SK-N-DZ (cell line): ENCODE measurements at places on chromosomes 12 and 14.

DNA sequence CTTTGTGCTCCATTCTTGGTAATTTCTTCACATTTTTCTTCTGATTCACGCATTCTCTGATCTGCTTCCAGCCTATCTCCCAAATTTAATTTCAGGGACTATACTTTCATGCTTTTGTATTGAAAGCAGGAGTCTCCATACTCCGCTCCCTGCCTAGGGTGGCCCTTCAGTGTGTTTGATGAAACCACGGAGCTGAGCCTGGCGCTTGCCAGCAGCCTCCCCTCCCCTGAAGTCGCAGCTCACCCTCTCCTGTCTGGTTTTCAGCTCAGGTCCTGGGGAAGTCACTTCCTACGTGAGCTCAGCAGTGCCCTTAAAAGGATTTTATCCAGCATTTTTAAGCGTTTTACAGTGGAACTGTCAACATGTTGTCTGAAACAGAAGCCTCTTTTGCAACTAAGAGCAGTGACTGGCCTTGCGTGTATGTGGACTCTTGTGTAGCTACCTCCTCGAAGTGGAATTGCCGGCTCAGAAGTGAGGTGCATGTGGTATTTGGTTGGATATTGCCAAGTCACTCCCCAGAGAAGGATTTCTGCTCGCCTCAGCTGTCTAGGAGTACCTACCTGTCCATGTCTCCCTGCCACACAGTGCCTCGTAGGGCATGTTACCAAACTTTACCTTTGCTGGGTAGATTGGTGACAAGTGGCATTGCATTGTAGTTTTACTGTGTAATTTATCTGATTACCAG is 78.5 kb downstream of the TESC start:
- DNase-seq, result no peak

- DNase-seq, result no peak
These were observed 6.0 kb upstream of the SOS2 start for GRCh38 chr14:50237427-50237826.

GRCh38 chr12:55996715-55997534 is at the start of gene SUOX:
Gene SUOX, plus strand, starts transcription at chr12:55997276. Its CDS starts 4,946 bp downstream, at chr12:56002222.
- peak; percentile 96 for DNase-seq

DNA sequence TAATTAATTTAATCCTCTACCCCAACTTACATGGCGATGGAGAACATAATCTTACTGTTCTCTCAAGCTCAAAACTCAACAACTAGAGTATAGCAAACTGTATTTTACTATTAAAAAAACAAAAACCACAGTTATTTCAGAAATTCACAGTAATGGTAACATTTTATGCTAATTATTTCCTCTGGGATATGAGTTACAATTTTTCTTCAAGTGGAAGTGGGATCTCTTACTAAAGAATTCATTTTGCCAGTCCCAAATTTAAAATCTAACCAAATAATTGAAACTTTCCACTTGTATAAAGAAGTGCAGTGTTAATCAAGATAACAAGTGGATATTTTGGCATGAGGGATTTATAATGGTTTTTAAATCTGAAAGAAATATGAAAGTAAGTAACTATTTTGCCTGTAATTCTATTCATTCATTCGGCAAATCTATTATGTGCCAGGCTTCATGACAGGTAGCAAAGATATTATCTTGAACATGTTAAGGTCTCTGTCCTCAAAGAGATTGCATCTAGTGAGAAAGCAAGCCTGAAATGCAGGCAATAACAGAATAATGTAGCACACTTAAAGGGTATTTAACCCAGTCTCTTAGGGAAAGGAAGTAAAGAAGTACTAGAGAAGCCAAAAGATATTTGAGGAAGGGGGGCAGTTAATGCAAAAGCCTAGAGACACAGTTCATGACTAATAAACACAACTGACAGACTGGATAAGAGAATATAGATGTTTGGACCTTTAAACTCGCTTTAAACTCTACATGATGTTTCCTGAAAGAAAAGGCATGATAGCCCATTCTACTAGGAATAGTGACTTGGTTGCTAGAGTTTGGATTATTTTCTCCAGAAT is 44.0 kb downstream of the TAOK3 start:
- peak; percentile 4 for DNase-seq

DNA sequence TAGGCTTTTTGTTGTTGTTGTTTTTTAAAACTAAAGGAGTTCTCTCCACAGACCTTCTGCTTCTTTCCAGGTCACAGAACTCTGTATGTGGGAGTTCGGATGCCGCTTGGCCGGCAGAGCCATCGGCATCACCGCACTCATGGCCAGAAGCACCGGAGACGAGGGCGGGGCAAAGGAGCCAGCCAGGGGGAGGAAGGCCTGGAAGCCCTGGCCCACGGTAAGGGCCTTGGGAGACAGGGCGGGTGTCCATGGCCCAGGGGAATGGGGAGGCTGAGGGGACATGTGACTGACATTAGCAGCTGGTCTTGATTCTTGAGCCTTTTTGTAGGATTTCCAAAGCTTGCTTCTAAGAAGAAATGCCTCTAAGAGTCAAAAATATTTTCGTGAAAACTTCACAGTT is 26.2 kb downstream of the SLC4A8 start:
- DNase-seq, result no peak

- DNase-seq, result no peak
These were observed 46.7 kb downstream of the PTGER2 start for GRCh38 chr14:52360831-52361230.

DNA sequence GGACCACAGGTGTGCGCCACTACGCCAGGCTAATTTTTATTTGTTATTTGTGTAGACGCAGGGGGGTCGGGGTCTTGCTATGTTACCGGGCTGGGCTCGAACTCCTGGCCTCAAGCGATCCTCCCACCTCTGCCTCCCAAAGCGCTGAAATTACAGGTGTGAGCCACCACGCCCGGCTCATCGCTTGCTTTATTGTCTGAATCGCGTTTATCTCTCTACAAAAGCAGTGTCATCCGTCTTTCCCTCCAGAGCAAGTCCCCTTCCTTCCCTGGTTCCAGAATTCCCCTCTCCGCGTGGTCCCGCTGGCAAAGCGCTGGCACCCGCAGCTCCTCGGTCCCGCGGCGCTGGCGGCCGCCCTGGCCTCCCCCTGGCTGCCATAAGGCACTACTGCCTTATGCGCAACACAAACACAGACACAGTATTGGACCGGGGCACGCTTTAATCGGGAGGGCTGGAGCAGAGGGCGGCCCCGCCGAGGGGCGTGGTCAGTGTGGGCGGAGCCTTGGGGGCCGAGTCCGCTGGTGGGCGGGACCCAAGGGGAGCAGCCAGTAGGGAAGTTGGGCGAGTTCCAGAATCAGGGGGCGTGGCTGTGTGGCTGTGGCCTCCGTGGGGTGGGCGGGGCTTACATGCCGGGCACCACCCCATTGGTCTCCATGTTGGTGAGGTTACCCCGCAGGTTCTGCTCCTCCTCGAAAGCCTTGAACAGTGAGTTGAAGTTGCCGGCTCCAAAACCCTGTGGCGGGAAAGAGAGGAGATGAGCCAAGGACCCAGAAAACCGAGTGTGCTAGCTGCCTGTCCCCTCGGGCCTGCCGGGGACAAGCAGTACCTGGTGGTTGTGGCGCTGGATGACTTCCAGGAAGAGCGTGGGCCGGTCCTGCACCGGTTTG is 19.3 kb downstream of the HPD start:
- peak; percentile 98 for DNase-seq

GRCh38 chr14:38948171-38948570 is 154.9 kb downstream of the SEC23A start:
- DNase-seq, result no peak

DNA sequence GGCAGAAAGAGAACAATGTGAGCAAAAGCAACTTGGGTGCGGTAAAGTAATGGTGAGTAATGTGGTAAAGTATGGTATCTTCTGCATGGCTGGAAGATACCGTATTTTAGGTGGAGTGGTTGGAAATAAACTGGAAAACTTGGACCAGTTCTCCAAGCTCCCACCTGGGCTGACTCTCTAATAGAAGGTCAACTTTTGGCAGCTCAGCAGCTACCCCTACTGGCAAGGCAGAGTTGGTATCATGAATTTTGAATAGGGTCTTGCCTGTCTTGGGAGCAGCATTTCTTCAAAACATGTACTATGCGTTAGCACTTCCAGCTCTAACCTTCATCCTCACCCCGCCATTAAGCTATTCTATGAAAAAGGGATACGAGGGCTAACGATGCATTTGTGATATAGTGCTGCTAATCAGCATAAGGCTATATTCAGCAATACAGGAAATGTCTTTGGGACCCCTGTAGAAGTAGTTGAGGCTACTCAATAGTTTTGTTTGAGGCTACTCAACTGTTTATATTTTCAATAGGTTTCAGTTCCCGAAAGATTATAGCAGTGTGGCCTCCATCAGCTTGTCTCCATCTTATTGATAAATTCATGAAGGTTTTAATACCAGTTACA is 276.3 kb upstream of the FAR2 start:
- DNase-seq, result peak; percentile 53

- no peak for DNase-seq
These were observed 27.0 kb downstream of the SENP1 start for GRCh38 chr12:48078901-48079300.

- no peak for DNase-seq
These were observed 329.8 kb downstream of the CACNA1C start for GRCh38 chr12:2382370-2383155.

GRCh38 chr12:121713793-121714192 is 1.2 kb downstream of the TMEM120B start:
- no peak for DNase-seq

GRCh38 chr14:103442288-103442687 is 57.1 kb downstream of the MARK3 start:
- DNase-seq, result no peak

- peak; percentile 32 for DNase-seq
These were observed 412.4 kb downstream of the PCNX1 start for GRCh38 chr14:71319666-71320065.
